ENCODE measurements at places on chromosomes 13 and 19. TPM values are rescaled to one million over a fixed set of nuclear protein-coding genes. Genes with fewer than 3 reads are reported as not detected.
A peak's percentile ranks its signal among the peaks of the same experiment; 100 is the strongest.

GRCh38 chr13:23722726-23723453 is 152.7 kb downstream of the TNFRSF19 start:
- H3K27ac ChIP-seq = no peak overlapping the region
- peaks cover 8% of the 10 kb centered on the region for H3K4me1 ChIP-seq
- no peaks in the 10 kb centered on the region for H3K36me3 ChIP-seq
- DNase-seq = no peak

Gene ZNF121
- total RNA-seq = 134 TPM

GRCh38 chr13:94966422-94966955 is 254.1 kb upstream of the SOX21 start:
- peak overlapping the region; percentile 94 for H3K27ac ChIP-seq
- peaks cover 64% of the 10 kb centered on the region for H3K4me1 ChIP-seq
- no peaks in the 10 kb centered on the region for H3K27me3 ChIP-seq

Gene SPRED3
- total RNA-seq = 4.6 TPM

DNA sequence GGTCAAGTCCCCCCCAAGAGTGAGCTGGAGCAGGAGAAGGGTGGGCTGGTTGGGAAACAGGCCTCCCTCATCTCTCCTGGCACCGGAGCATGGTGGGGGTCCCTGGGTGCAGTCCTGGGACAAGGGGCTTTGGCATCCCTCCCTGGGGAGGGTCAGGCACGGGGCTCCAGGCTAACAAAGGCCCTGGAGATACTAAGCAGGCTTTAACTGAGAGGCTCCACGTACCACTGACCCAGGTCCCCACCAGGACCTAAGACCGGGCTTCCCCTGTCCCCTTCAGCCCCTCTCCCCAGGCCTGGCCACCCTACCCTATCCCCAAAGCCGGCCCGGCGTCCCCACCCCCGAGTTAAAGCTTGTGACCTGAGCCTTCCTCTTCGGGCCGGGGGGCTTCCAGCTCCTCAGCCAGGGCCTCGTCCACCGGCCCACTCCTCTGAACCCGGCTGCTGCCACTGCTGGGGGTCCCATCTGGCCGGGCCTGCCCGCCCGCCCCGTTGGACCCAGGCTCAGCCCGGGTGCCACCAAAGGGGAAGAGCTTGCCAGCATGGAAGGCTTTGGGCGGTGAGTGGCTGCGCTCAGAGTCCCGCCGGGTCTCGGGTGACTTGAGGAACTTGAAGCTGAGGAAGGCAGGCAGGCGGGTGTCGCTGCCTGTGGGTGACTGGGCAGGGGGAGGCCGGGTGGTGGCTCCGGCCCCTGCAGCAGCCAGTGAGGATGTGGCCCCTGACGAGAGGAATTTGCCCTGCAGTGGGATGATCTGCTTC is 10.1 kb downstream of the ANO8 start:
- H3K4me3 ChIP-seq = no peak overlapping the region
- peaks cover 13% of the 10 kb centered on the region for H3K27me3 ChIP-seq
- peaks cover 18% of the 10 kb centered on the region for H3K4me1 ChIP-seq
- no peak overlapping the region for H3K27ac ChIP-seq
- H3K36me3 ChIP-seq = no peaks in the 10 kb centered on the region
- no peak for DNase-seq

Gene CYP4F11
- total RNA-seq = not detected

DNA sequence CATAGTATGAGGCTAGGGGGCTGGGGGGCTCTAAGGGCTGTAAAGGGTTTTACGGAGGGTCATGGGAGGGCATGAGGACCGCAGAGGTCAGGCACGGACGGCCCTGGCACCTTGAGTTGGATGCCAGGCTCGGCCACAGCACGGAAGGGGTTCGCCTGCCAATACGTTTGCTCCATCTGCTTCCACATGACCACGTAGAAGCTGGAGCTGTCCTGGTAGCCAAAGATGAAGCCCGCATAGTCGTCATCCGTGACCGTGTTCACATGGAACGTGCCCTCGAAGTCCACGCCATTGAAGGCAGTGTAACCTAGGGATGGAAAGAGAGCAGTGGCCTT is 6.4 kb downstream of the COMP start:
- peaks cover 9% of the 10 kb centered on the region for H3K4me1 ChIP-seq
- H3K36me3 ChIP-seq = no peaks in the 10 kb centered on the region
- no peak overlapping the region for H3K27ac ChIP-seq
- DNase-seq = no peak
- H3K27me3 ChIP-seq = peaks cover 100% of the 10 kb centered on the region

- DNase-seq = no peak
- no peaks in the 10 kb centered on the region for H3K4me1 ChIP-seq
- H3K4me3 ChIP-seq = no peak overlapping the region
- no peaks in the 10 kb centered on the region for H3K36me3 ChIP-seq
These were observed 313.5 kb downstream of the KLF12 start for GRCh38 chr13:73820688-73821087.

Gene PRR19
- 1.0 TPM for total RNA-seq

Data from neural progenitor cell (in vitro differentiated cells).